Neural crest cell (in vitro differentiated cells): ENCODE measurements at places on chromosomes 7 and 10.

DNA sequence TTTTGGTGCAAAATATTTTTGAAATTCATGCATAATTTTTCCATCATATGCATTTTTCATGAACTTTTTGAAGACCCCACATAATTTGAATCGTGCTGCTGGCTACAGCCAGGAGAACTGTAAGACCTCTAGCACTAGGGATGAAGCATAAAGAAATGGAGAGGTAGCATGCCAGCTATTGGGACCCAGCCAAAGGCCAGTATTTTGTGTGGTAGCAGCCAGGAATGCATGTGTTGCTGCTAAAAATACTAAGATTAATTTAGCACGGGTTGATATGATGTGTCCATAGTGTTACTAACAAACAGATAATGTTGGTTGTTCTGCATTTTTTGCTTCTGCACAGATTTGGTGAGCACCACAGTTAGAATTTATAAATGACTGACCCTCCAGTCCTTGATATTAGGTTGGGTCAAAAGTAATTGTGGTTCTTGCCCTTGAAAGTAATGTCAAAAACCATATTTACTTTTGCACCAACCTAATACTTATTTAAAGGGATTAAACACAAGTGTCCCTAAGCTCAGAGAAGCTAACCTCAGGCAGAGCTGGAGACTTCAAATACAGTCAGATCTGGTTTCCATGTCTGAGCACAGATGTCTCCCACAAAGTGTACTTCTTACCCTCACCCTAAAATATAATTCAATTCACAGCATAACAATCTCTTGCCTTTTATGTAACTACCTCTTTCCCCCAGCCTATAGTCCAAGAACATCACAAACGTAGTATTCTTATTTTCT is 54.1 kb upstream of the NPSR1 start:
- no peak for DNase-seq

- no peak for DNase-seq
Measured at GRCh38 chr10:58253184-58253583, 14.5 kb downstream of the IPMK start.

DNA sequence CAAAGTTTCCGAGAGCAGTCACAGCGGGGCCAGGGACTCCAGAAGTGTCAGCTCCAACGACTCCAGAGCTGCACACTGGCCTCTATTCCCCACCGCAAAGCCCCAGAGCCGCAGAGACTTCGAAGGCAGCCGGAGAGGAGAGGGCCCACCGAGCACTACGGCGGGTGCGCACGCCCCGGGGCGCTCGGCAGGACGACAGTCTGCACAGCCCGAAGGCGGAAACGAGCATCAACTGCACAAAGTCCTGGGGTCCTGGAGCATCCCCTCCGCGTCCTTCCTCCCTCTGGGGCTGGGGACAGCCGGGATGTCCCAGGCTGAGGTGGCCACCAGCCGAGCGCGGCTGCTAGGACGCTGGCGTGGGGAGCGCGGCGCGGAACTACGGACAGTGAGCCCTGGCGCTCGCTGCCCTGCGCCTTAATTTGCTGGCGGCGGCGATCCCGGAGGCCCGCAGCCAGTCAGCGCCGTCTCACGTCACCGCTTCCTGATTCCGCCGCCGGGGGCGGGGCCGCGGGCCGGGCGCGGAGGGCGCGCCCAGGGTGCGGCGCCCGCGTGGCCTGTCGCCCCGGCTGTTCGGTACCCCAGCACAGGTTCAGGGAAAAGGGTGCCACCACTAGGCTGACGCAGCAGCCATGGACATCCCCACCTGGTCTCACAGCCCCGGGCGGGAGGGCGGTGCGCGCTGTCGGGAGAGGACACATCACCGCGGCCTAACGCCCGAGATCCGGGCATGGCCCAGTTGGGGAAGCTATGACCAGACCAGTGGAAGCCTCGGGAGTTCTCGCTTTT is at the start of gene TBX20:
TBX20 (minus strand) TSS at position 391 of the 786 bp plus-strand sequence. CDS start 480 bp downstream, outside the sequence.
- peak; percentile 43 for DNase-seq

DNA sequence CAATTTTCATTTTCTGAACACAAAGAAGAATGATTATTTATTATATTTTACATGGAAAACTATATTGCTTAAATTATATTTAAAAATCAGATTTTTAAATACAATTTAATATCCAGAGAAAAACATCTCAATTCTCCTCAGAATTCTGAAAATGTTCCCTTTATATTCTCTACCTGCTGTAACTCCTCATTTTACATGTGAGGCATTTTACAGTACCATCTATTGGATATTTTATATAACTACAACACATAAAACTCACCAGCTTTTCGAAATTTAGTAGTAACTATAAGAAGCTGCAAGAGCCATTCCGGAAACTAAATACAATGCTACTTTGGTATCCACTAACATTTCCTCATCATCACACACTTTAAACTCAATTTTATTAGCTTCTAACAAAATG is 264.6 kb downstream of the DGKB start:
- DNase-seq, result no peak

DNA sequence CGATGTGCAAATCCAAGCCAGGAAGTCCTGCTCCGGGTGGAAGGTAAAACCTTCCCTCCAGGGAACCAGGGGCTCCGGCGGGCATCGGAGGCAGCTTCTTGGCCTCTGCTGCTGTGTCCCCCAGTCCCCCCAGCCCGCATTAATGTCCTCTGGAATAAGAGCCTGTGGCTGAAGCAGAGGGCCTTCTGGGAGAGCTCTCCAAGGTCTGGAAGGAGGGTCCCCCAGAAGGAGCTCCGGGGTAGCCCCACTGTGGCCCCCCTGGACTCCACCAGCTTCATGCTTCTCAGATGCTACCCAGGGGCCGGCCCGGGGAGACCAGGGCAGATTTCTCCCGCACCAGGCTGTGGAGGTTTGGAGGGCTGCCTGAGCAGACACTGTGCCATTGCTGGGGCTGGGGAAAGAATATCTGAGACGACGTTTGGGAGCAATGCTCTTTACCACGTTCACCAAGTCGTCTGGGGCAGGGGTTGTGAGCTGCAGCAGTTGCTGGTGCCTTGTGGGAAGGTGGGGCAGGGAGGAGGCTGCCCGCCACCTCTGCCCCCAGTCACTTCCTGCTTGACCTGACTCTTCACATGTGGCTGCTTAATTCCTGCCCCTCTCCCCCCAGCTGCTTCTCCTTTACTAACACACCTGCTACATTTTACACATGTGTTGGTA is 8.3 kb downstream of the ZNF853 start:
- DNase-seq, result no peak
